ENCODE measurements at places on chromosomes 3 and 15.
A peak's percentile ranks its signal among the peaks of the same experiment; 100 is the strongest.

GRCh38 chr15:62605282-62605681 lies 437.3 kb upstream of the TPM1 start:
- DNase-seq: no peak

DNA sequence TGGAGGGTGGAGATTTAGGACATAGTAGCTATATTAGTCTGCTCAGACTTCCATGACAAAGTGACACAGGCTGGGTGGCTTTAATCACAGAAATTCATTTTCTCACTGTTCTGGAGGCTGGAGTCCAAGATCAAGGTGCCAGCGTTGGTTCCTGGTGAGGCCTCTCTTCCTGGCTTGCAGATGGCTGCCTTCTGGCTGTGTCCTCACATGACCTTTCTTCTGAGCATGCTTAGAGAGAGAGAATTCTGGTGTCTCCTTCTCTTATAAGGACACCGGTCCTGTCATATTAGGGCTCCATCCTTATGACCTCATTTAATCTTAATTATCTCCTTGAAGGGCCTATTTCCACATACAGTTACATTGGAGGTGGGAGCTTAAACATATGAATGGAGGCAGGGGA lies 14.9 kb upstream of the SHC4 start:
- DNase-seq: no peak

- no peak for DNase-seq
Measured at GRCh38 chr15:67917636-67918035, 77.8 kb upstream of the RNU6-1 start.

DNA sequence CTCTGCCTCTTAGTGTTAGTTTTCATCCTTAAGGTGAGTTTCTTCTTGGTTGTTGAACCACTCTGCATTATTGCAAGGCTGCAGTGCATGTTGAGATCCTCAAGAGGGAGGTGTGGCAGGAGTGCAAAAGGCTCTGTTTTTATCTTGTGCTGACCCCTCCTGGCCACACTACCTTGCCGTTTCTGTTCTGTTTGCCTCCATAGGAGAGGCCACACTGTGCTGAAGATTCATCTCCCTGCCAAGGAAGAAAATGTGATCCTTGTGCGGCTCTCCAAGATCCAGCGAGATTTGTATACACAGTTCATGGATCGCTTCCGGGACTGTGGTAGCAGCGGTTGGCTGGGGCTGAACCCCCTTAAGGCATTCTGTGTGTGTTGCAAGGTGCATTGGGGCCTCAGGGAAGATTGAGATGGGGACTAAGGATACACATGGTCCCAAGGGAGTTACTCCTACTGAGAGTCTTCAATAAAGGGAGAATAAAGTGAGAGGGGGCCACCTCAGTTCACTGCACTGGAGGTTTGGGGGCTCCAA lies 33.0 kb upstream of the TEX264 start:
- no peak for DNase-seq

- no peak for DNase-seq
Measured at GRCh38 chr3:100299016-100299415, 35.5 kb upstream of the NIT2 start.

DNA sequence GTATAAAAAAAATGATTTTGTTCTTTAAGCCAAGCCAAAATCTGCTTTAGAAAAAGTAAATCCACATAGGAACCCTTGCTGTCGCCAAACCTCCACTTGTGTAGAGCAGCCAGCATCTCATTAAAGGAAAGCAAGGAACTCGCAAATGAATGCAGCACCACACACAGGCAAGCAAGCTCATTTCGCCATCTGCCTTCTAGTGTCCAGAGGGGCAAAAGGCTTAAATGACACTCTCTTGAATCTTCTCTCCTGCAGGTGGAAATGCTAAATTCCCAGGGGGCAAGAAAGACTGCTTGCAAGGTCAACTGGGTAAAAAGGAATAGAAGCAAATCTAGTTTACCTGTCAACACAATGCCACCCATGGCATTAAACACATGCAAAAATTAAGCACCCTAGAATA lies 2.4 kb downstream of the MB21D2 start:
- DNase-seq: no peak

DNA sequence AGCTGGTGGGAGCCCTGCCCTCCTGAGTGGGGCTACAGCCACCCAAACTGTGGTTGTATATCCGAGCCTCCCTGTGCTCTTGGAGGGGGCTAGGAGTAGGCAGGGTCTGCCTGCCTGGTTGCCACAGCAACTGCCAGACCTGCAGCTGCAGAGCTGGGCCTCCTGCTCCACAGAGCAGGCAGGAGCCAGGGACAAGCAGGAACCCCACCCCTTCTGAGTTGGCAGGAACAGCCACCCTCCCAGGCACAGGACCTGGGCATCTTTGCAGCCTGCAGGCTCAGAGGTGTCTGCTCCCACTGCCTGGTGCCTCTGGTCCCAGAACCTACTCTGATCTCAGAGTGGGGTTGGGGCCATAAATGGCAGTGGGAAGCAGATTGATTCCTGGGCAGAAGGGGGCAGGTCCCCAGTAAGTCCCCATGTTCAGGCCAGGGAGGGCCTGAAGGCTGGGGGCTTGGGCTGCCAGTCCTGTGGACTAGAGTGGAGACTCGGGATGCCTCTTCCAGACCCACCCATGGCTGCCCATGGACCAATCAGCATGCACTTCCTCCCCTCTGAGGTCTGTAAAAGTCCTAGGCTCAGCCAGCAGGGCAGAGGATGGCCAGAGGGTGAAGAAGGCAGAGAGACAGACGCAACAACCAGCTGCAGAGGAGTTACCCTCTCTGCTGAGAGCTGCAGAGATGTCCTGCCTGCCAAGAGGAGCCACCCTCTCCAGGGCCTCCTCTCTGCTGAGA lies 10.3 kb upstream of the LRRC31 start:
- no peak for DNase-seq

GRCh38 chr3:28485164-28485563 lies 136.5 kb upstream of the AZI2 start:
- no peak for DNase-seq

DNA sequence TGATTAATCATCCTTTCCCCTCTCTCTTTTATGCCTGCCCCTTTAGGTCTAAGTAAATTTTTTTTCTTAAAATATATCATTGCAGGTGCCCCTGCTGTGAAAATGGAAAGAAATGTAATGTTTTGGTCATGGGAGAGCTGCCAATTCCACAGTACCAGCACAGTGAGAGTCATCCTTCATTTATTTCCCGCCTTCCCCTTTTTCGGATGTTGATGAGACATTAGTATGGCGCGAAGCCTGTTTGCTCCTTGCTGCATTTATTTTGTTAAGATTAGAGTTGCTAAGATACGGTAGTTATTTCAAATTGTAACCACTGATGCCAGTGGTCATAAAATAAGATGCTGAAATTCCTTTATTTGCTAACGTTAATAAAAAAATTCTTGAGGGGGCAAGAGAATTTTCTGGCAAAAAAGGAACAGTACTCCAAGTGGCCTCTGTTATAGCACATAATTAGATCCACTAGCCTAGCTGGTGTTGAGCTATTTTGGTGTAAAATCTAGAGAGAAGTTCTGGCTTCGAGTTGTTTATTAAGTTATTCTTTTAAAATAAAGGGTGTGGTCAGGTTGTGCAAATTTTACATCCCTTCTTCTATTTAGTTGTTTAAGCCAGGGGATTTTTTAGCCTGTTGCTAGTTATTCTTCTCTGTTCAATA lies 62.8 kb downstream of the MDFIC2 start:
- no peak for DNase-seq

GRCh38 chr3:14503033-14503705 lies 37.0 kb downstream of the GRIP2 start:
- no peak for DNase-seq

DNA sequence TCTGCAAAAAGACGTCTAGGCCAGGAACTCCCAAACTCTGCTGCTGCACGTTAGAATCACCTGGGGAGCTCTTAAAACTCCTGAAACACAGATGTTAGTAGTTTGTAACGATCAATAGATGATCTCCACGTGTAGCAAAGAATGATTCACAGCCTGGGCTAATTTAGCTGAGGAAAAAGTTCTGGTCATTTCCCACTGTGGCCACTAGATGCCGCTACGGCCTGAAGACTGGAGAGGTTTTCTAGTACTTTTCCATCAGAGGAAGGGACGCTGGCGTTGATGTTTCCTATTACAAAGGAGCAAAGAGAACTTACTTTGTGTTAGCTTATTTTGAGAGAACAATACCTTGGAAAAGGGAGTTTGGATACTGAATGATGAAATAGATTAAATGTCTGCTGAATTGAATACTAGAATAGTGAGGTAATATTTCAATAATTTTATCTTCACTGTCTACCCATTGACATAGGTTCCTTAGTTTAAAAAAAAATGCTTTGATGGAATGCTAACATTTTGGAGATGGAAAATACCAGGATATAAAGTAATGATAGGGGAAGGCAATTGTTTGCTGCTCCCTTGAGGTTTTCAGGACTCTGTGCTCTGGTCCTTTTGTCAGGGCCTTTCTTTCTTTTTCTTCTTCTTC lies 159.1 kb downstream of the P3H2 start:
- peak; percentile 41 for DNase-seq

DNA sequence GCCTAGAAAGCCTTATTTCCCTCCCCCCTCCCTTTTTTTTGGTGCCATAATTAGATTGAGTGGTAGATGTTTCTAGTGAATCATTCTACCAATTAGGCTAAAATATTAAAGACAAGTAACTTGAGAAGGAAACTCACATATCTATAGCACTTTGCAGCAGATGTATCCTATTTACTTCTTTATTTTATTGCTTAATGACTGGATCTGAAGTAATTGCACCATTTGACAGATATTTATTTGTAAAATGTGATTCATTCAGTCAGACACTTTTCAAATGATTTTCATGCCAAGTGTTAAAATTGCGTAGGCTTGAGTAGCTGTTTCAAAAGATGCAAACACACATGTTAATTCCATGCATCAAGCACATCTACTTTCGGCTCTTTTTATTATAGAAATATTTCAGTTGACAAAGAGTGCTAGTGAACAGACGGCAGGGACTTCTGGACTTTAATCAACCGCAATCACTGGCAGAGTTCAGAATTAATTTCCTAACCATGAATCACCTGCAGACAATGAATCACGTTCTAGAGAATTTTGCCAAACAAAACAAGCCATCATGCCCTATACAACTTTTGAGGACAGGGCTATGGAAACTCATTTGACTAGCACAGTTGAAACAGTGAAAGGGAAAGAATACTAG lies 636.8 kb downstream of the MECOM start:
- no peak for DNase-seq

DNA sequence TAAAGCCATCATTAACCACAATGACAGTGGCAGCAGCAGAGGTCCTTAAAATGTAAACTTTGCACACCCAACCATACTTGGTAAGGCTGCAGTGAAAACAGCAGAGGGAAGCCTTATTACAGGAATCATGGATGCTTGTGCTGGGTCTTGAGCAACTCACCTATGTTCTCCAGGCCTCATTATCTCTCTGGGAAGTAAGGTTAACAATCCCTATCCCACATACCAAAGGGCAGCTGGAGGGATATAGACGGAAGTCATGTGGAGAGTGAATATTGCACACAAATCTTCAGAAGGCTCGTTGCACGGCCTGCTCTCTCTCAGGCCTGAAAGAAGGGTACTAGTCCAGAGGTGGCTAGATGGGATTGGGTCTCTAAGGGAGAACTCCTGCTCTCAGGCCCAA lies 25.8 kb upstream of the CELF6 start:
- DNase-seq: no peak

- DNase-seq: no peak
Measured at GRCh38 chr3:141945726-141946485, 69.5 kb downstream of the ATP1B3 start.

GRCh38 chr3:146529021-146529420 lies 15.4 kb downstream of the PLSCR1 start:
- no peak for DNase-seq

DNA sequence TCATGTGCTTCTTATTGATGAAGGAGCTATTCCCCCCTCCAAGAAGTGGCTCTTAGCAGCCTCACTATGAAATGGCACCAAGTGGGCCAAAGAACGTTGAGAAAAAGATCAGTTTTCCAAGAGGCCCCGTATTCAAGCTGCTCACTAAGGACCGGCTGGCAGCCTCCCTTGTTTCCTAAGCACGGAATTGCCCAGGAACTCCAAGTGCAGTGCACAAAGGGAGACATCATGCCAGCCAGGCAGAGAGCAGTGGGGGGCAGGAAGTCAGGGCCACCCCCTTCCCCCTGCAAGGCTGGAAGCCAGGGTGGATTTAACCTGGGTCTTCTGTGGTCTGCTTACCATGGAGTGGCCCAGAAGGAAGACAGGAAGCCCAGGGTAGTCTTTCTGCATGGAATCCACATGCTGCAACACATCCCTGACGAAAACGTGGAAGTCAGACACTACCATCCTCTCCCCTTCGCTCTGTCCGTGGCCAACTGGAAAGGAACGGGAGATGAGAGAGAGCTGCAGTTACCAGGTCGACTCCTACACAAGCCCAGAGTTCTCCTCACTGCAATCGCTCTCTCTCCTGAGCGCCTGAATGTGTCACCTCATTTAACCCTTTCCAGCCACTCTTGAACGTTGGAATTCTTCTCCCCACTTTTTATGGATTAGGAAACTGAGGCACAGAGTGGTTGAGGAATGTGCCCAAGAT lies 49.5 kb downstream of the ABTB1 start:
- no peak for DNase-seq

GRCh38 chr3:38157595-38157994 lies 7.7 kb upstream of the OXSR1 start:
- DNase-seq: no peak

GRCh38 chr3:87958289-87958688 lies 100.5 kb downstream of the CGGBP1 start:
- no peak for DNase-seq

DNA sequence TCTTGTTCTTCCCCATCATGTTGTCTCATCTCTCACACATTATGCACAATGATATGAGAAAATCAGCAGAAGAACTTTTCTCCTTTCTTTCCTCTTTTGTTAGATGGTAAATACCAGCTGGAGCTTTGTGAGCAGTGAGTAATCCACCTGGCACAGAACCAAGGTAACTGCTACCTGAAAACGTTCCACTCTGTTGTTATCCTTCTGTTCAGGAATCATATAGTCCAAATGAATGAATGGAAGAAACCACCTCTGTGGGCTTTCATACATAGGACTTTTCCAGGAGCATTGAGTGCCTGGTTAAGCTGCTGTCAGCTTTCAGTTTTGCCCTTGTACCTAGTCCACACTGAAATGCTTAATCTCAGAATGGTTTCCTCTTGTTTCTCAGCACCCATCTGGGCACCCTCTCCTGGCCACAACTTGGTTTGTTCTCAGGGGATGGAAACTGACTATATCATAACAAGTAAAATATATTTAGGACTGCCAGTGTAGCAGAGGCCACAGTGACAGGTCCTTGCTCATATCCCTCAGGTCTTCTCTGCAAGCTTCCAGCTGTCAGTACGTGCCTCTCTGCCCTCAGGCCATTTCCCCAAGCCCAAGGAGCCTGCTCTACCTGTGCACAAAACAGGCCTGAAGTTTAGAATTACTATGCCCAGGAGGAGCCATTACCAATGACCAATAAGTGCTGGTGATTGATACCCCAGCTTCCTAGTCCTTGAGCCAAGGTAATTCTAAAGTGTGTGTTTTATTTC lies 23.5 kb upstream of the SLC4A7 start:
- DNase-seq: no peak

All from activated naive CD4-positive, alpha-beta T cell (primary cell).